ENCODE measurements at places on chromosomes 1 and 21. TPM values are rescaled to one million over a fixed set of nuclear protein-coding genes. Genes with fewer than 3 reads are reported as not detected.

GRCh38 chr21:26977746-26978145 is 10.9 kb upstream of the ADAMTS5 start:
- H3K36me3 ChIP-seq, result no peaks in the 10 kb centered on the region
- H3K27me3 ChIP-seq, result no peaks in the 10 kb centered on the region
- DNase-seq, result no peak
- H3K4me3 ChIP-seq, result no peak overlapping the region

DNA sequence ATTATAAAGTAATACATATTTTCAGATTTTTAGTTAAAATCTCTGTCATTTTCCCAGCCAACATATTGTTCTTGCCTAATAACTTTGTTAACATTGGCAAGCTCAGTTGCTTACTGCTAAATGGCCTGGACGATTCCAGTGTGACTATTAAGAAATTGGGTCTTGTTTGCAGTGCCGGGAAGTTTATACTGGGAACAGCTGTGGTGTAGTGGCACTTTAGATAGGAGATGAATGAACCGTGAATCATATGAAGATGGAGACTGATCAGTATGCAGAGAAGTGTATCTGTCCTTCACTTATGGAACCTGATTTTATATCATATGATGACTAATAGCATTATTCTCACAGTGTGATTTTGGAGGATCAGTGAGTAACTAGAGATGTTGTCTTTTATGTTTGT is 3.3 kb downstream of the CHRM3 start:
- H3K36me3 ChIP-seq, result no peaks in the 10 kb centered on the region
- no peak for DNase-seq
- H3K27me3 ChIP-seq, result peaks cover 35% of the 10 kb centered on the region
- no peak overlapping the region for H3K27ac ChIP-seq
- no peak overlapping the region for H3K4me3 ChIP-seq

DNA sequence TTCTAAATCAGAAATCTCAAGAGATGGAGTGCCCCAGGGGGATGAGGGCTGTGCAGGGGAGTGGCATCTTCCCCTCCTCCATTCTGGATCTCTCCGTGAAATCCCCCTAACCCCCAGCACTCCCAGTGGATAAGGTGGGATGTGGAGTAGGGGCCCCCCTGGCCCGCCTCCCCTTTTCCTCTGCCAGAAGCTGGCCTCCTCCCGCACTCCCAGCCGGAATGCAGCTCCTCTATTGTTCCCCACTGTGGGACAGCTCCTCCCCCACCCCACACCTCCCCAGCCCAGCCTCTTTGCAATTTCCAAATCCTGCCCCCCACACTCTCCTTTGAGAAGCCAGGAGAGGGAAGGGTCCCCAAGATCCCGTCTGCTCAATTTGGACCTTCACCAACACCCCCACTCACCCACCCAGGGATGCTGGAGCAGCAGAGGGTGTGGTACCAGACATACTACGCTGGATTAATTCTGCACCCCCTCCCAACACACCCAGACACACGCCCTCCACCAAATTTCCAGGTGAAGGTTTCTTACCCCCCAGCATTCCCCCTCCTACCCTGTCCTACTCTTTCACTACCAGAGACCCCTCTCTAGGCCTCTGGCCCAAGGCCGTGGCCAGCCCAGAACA is 1.9 kb downstream of the MEX3A start:
- peaks cover 30% of the 10 kb centered on the region for H3K4me1 ChIP-seq
- H3K27ac ChIP-seq, result no peak overlapping the region
- DNase-seq, result no peak
- H3K36me3 ChIP-seq, result no peaks in the 10 kb centered on the region
- no peak overlapping the region for H3K4me3 ChIP-seq

- H3K4me1 ChIP-seq, result no peaks in the 10 kb centered on the region
- no peaks in the 10 kb centered on the region for H3K36me3 ChIP-seq
- DNase-seq, result no peak
- H3K27ac ChIP-seq, result no peak overlapping the region
- no peaks in the 10 kb centered on the region for H3K27me3 ChIP-seq
Measured at GRCh38 chr1:226519716-226520598, 28.6 kb upstream of the STUM start.

DNA sequence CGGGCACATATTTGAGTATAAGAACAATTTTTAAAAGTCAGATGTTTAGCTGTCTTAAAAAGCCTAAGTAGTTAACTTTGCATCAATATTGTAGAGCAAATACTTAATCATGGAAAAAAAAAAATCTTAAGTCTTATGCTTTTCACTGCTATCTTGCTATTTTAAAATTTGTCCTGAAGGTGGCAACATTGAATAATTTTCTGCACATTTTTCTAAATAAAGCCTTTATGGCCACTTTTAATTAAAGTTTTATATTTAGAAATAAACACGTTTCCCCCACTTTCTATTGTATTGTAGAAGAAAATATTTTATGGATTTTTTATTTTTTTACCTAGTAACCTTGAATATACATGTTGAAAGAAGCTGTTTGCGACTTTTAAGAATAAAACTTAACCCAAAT is 198.8 kb downstream of the AMY1C start:
- H3K27me3 ChIP-seq, result no peaks in the 10 kb centered on the region
- H3K4me3 ChIP-seq, result no peak overlapping the region
- no peaks in the 10 kb centered on the region for H3K4me1 ChIP-seq
- H3K36me3 ChIP-seq, result no peaks in the 10 kb centered on the region

DNA sequence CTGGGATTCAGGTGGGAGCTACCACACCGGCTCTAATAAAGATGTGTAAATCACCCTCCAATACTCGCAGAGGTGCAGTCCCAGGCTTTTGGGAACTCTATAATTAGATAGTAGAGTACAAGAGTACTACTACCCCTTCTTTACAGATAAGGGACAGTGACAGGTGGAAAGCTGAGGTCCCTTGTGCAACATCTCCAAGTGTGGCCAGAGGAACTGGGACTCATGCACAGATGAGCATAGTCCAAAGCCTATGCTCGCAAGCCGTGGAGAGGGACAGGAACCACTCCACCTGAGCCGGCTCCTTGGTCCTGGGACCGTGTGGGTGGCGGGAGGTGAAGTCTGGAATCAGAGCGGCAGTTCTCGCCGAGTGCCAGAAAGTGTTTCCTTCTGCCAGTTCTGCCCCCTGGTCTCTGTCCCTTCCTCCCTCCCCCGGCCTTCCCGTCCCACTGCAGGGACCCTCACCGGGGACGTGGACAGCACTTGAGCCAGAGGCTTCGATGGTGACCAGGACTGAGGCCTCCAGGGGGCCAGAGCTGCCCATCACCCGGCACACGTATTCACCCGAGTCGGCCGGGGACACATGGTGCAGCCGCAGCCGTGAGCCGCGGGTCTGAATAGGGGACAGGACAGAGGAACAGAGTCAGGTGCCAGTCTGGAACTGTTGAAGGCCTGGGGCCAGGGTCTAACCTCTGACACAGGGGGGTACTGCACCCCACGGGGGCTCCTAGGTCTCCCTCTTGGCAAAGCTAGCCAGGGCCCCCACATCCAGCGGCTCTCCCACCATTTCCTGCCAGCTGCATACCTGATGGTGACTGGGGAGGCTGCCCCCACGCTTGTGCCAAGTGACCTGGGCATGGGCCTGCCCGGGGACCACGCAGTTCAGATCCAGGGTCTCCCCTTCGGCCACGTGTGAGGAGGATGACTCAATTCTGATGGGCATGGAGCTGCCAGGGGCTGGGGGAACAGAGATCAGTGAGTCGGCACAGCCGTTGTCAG is 33.9 kb downstream of the LDLRAD2 start:
- no peaks in the 10 kb centered on the region for H3K27me3 ChIP-seq
- H3K36me3 ChIP-seq, result no peaks in the 10 kb centered on the region
- H3K27ac ChIP-seq, result no peak overlapping the region
- no peak overlapping the region for H3K4me3 ChIP-seq
- no peak for DNase-seq
- H3K4me1 ChIP-seq, result no peaks in the 10 kb centered on the region

DNA sequence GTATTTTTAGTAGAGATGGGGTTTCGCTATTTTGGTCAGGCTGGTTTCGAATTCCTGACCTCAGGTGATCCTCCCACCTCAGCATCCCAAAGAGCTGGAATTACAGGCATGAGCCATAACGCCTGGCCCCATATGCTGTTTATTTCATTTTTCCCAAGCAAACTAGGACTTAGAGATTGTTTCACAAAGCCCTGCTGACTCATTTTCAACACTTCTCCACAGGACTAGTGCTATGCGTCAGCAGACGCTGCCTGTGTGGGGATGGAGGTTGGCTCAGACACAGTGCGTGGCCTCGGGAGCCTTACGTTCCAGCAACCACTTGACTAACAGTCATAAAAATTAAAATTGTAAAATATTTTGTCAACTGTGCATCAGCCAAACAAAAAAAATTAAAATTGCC is 22.7 kb downstream of the PKNOX1 start:
- no peaks in the 10 kb centered on the region for H3K4me1 ChIP-seq
- no peak for DNase-seq
- no peaks in the 10 kb centered on the region for H3K27me3 ChIP-seq
- peaks cover 6% of the 10 kb centered on the region for H3K36me3 ChIP-seq
- no peak overlapping the region for H3K27ac ChIP-seq

DNA sequence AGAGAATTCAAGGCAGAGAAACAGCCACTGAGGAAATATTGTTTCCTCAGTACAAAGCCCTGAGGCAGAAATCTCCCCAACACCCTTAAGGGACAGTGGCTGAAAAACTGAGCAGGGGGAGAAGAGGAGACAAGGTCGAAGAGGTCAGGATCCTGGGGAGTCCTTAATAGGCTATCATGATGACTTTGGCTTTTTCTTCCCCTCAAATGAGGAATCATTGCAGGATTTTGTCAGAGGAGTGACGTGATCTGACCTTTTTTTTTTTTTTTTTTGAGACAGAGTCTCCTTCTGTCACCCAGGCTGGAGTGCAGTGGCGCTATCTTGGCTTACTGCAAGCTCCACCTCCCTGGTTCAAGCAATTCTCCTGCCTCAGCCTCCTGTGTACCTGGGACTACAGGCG is 10.2 kb downstream of the MAP7D1 start:
- peaks cover 30% of the 10 kb centered on the region for H3K4me1 ChIP-seq
- H3K27me3 ChIP-seq, result no peaks in the 10 kb centered on the region
- H3K36me3 ChIP-seq, result peaks cover 34% of the 10 kb centered on the region
- no peak overlapping the region for H3K4me3 ChIP-seq
- no peak overlapping the region for H3K27ac ChIP-seq
- no peak for DNase-seq

DNA sequence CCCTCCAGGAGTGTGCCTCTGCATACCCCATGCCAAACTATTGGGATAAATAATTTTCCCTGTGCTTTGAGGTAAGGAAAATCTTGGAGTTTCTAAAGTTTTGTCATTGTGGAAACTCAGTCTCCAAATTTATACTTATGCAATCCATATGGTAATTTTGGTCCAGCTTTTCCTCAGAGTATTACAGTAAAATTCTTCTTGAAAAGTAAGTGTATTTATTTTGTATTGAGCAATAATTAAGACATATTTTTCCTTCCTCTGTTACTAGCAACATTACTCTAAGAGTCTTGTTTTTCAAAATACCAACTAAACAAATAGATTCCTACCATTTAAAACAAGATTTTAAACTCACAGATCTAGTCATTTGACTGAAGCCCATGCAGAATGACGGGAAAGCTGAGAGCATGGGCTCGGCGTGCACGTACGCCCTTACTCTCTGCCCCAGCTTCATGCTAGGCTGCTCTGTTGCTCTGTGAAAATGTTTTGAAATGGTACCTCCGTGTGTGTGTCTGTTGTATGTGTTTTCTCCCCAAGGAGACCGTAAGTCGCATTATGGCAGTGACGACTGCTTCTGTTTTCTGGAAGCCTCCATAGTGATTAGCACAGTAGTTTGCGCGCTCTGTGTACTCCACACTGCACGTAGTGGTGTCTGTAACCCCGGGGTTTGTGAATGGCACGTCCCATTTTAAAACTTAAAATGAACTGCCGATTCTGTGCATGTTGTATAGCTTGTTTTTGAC is 165.3 kb downstream of the SDCCAG8 start:
- no peak overlapping the region for H3K4me3 ChIP-seq
- no peak overlapping the region for H3K27ac ChIP-seq
- no peaks in the 10 kb centered on the region for H3K27me3 ChIP-seq
- no peaks in the 10 kb centered on the region for H3K36me3 ChIP-seq
- no peak for DNase-seq

DNA sequence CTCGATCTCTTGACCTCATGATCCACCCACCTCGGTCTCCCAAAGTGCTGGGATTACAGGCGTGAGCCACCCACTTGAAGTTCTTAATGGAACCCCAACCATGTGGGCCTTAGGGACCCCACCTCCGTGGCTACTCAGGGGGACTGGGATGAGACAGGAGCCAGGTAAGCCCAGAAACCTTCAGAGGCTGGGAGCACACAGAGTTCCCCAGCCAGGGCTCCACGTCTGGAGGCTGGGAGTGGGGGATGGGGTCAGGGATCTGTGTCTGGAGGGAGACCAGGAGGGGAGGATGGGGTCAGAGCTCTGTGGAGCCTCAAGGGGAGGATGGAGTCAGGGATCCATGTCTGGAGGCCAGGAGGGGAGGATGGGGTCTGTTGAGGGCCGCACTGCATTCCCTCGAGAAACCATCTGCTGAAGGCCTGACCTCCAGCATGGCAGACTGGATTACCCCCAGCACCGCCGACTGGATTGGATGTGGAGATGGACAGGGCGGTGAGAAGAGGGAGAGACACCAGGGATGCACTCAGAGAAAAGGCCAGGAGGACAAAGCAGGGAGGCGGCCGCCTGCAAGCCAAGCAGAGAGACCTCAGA is 2.1 kb upstream of the FTCD start:
- no peaks in the 10 kb centered on the region for H3K27me3 ChIP-seq
- H3K36me3 ChIP-seq, result peaks cover 2% of the 10 kb centered on the region
- DNase-seq, result no peak
- H3K4me3 ChIP-seq, result no peak overlapping the region
- H3K4me1 ChIP-seq, result no peaks in the 10 kb centered on the region

DNA sequence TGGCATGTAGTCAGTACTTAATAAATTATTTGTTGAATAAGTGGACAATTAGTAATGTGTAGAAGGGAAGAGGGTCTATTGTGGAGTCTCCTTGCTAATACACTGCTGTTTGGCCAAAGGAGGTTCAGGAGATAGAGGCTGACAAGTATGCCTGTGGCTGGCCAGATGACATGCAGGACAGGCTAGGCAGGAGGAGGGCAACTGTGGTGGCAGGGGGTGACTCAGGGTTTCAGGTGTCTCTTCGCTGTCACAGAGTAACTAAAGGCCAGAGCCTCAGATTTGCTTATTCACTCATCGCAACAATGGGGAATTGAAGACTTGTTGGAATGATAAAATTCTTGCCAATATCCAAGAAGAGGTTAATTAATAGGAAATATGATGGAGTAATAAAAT is 33.1 kb downstream of the THRAP3 start:
- H3K27me3 ChIP-seq, result no peaks in the 10 kb centered on the region
- no peak for DNase-seq
- peaks cover 4% of the 10 kb centered on the region for H3K4me1 ChIP-seq
- H3K4me3 ChIP-seq, result no peak overlapping the region

DNA sequence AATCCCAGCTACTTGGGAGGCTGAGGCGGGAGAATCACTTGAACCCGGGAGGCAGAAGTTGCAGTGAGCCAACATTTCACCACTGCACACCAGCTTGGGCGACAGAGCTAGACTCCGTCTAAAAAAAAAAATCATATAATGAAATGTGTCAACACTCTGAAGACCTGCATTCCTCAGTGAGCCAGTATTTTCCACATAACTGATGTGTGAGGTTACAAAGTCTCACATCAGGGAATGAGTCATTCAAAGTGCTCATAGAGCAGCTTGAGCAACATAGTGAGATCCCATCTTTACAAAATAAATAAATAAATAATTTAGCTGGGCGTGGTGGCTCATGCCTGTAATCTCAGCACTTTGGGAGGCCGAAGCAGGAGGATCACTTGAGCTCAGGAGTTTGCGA is 65.5 kb downstream of the CASZ1 start:
- no peak overlapping the region for H3K4me3 ChIP-seq
- no peak overlapping the region for H3K27ac ChIP-seq
- no peak for DNase-seq
- no peaks in the 10 kb centered on the region for H3K4me1 ChIP-seq
- H3K27me3 ChIP-seq, result peaks cover 16% of the 10 kb centered on the region
- no peaks in the 10 kb centered on the region for H3K36me3 ChIP-seq

Gene DPT
- total RNA-seq, result not detected

Gene MYCL
- 0.22 TPM for total RNA-seq

Gene KCNJ9
- total RNA-seq, result not detected

Gene GUCA2A
- total RNA-seq, result not detected
